ENCODE measurements at places on chromosomes 2 and 18.

DNA sequence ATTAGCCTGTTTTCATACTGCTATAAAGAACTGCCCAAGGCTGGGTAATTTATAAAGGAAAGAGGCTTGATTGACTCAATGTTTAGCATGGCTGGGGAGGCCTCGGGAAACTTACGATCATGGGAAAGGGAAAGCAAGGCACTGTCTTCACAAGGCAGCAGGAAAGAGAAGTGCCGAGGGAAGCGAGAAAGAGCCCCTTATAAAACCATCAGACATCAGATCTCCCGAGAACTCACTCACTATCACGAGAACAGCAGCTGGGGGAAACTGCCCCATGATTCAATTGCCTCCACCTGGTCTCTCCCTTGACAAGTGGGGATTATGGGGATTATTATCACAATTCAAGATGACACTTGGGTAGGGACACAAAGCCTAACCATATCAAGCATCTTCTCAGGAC lies 23.3 kb downstream of the RHOB start:
- no peak for DNase-seq

DNA sequence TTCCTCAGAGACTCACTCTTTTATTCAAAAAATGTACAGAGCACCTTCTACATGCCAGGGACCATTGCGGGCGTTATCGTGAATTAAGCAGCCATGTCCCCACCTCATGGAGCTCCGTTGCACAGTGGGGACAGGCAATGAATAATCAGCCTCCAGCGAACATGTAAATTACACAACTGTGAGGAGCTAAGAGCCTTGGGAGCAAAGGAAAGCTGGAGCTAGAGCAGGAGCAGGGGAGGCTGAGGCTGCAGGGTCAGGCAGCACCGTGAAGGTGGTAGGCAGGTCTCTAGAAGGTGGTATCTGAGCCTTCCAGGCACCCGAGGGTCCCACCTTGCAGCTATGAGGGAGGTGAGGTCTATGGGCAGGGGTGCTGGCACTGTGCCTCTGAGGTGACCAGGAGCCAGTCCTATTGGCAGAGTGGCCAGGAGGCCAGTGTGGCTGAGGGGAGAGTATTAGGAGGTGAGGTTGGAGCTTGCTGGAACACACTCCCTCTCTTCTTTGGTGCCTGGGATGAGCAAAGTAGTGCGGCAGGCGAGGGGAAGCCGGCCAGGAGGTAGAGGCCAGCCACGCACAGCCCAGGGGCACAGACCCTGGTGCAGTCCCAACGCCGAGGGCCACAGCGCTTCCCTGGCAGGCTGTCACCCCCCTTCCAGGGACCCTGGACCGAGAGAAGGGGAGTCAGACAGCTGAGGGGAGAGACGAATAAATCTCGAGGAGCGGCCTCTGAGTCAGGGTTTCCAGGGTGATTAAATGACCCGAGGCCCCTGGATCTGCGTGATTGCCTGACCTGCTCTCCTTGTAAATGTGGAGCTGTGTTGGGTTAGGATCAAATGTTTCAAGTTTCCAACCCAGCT lies 167.3 kb downstream of the SEPTIN10 start:
- no peak for DNase-seq

DNA sequence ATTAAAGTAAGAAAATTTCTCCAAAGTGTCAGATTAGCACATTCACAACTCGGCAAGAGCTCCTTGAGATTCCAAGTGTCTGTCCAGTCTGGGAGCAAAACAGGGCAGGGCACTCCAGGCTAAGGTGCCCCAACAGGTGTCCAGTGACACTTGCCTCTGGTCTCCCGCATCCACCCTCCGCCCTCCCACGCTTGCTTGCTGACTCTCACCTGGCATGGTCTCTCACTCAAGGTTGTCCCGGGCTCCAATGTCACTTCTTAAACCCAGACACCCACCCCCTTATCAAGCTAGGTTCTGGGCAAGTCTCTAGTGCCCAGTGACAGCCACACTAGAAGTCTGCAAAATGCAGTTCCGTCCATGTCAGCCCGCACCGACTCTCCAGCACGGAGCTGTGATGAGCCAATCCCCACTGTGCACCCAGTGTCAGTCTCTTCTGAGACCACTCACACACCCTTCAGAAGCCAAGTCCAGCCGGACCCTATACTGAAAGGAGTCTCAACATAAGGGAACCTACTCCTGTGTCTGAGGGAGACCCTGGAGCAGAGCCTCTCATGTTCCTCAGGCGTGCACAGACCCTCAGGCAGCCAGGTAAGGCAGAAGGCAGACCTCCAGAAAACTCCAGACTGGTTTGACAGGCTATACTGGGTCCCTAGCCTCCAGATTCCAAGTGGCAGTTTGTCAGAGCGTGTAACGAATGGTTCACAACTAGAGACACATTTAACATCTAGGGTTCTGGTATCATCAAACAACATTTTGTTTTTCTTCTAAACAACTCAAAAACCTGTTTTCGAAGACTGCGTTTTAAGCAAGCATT lies 45.6 kb downstream of the HDLBP start:
- no peak for DNase-seq

- DNase-seq, result no peak
Observed at GRCh38 chr2:30964334-30965005, 157.2 kb upstream of the CAPN13 start.

GRCh38 chr2:196783431-196784094 lies 15.9 kb downstream of the GTF3C3 start:
- DNase-seq, result no peak

DNA sequence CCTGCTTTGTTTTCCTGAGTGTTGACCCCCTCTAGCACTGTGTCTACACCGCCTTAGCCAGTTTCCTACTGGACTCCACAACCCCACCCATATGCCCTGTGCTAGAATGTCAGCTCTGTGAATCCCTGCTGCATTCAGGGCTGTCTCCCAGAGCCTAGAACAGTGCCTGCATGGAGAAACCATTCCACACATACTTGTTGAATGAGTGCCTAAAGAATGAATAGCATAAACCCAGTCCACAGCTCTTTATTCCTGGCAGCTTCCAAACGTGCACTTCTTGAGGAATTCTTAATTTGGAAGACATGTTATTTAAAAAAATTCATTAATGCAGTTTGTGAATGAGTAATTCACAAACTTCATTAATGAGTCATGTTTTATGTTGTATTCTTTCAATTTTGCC lies 6.5 kb upstream of the NAPG start:
- no peak for DNase-seq
